Stimulated activated CD4-positive, alpha-beta T cell treated with anti-CD3 and anti-CD28 coated beads, Interleukin-4, amount 100 ng/mL, for 48 hours (primary cell): ENCODE measurements at places on chromosomes 16 and 17.

DNA sequence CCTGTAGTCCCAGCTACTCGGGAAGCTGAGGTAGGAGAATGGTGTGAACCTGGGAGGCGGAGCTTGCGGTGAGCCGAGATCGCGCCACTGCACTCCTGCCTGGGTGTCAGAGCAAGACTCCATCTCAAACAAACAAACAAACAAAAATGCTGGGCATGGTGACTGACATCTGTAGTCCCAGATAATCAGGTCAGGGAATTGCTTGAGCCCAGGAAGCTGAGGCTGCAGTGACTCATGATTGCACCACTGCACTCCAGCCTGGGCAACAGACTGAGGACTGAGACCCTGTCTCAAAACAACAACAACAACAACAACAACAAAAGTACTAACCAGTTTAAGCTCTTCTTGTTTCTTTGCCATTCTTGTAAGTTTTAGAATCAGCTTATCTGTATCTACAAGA lies 383.0 kb upstream of the PMFBP1 start:
- no peak for DNase-seq

DNA sequence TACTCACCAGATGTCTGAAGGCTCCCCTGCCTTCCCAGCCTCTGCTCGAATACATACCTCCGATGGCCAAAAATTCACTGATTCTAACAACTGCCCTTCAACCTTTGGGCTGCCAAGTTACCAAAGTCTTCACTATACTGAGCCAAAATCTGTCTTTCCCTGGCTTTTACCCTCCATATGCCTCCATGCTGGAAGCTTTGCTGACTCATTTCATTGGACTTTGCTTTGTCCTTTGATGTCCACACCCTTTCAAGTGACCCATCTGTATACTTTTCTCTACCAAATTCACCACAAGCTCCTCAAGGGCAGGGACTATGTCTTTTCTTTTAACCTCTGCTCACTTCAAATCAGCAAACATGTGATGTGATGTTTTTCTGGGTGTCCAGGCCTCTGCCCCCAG lies 21.0 kb upstream of the MTMR4 start:
- no peak for DNase-seq

DNA sequence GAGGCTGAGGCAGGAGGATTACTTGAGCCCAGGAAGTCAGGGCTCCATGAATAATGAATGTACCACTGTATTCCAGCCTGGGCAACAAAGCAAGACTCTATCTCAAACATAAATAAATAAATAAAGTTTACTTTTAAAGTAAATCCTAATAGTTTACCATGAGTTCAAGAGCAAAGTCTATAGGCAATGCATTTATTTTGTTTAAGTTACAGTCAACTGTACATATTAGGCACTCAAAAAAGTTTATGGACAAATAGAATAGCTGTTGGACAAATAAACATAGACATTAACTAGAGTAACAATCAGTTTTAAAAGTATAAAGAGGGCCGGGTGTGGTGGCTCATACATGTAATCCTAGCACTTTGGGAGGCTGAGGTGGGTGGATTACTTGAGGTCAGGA lies 3.7 kb upstream of the AARSD1 start:
- DNase-seq, result no peak

GRCh38 chr17:34015253-34015652 lies 239.8 kb upstream of the CCL2 start:
- DNase-seq, result no peak

GRCh38 chr16:75534560-75535205 lies 1.2 kb downstream of the CHST5 start:
- no peak for DNase-seq

DNA sequence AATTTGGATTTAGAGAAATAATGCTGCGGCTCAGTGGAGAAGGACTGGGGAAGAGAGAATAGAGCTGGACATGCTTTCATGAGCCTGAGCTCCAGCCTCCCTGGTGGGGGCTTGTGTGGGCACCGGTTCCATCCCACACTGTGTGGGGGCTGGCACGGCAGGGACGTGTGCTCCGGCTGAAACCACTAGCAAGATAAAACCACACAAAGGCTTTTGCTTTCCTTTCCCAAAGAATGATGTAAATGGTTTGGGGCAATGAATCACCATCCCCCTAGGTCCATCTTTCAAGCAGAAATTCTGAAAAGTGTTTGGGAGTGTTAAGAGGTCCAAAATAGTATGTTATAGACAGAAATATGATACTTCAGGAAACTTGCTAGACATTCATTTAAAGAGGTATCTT lies 77.0 kb downstream of the CDH11 start:
- DNase-seq, result no peak

DNA sequence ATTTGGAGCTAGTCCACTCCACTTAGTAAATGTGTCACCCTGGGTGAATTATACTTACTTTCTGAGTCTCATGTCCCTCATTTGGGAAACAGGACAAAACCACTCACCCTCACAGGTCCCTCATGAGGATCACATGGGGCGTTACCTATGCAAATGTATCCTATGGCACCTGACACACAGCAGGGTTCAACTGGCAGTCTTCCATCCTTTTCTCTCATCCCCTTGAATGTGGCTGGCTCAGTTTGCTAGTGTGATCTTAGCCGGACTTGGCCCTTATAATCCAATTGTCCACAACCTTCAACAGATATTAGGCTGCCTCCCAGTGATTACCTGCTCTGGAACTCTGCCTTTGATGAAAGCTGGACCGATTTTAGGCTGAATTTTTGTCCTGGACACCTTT lies 308.8 kb downstream of the MAP2K6 start:
- no peak for DNase-seq

GRCh38 chr16:57184887-57185445 lies 873 bp downstream of the PSME3IP1 start:
- DNase-seq, result no peak

DNA sequence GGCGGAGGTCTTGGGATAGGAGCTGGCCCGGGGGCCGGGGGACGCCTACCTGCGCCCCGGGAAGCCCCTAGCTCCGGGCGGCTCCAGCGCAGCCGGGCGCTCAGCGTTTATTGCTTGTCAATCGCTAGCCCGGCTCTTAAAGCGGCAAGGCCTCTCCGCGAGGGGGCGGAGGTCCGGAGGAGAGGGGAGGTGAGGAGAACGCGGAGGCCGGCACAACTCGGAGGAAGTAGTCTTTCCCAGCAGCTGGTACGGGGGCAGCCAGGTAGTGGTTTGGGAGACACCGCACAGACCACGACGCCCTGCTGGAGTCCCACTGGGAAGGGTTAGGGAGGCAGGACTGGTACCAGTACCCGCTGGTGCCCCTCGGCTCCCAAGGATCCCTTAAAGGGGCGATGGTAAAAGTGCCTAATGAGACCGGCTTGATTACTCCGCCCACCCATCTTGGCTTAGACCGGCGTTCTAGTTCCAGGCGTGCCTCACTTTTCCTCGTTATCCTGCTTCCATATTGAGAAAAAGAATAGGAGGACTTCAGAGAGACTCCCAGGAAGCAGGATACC lies at the start of gene MPP2:
TSS of gene MPP2 (minus strand) at position 112 of the 557 bp plus-strand sequence. CDS start 3,076 bp downstream, outside the sequence.
- DNase-seq, result peak; percentile 37
